ENCODE measurements at places on chromosomes 3 and 15. TPM values are rescaled to one million over a fixed set of nuclear protein-coding genes. Genes with fewer than 3 reads are reported as not detected.

DNA sequence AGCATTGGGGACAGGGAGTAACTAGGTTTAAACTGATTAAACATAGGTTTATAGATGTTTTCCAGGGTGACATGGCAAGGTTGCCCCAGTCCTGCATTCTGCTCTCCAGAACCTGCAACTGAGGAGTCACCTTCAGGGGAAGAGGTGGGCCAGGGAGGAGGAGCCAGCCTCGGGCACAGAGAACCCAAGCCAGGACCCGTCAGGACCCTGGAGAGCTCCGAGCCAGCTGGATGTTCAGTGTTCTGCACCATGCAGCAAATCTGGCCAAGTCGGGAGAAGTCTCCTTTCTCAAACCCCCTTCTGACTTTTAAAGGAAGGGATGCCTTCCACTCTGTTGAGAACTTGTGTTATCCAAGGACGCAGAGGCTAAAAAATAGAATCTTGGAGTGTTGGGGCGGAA, 62.1 kb upstream of the SLC6A11 start:
- no peak for DNase-seq
- no peaks in the 10 kb centered on the region for H3K36me3 ChIP-seq
- H3K27me3 ChIP-seq, result no peaks in the 10 kb centered on the region
- H3K27ac ChIP-seq, result no peak overlapping the region
- H3K4me3 ChIP-seq, result no peak overlapping the region
- H3K4me1 ChIP-seq, result no peaks in the 10 kb centered on the region

DNA sequence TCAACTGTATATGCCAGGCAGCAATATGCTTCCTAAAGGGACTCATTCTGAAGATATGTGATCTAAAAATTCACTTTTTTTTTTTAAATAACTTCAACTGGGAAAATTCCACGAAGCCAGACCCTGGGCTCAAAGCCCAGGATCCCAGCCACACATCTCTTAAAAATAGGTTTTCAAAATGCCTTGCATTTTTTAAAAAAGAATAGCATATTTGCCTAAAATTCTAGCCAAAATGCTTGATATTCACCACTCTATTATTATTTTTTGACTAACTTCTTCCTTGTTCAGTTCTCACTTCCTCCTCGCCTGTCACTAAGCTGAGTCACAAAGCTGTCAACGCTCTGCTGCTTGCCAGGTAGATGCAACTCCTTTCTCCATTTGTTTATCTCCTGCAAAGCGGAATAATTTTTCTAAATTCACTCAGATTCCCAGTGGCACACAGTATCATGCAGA, 28.0 kb upstream of the VGLL4 start:
- H3K36me3 ChIP-seq, result no peaks in the 10 kb centered on the region
- H3K4me1 ChIP-seq, result peaks cover 16% of the 10 kb centered on the region
- DNase-seq, result no peak

DNA sequence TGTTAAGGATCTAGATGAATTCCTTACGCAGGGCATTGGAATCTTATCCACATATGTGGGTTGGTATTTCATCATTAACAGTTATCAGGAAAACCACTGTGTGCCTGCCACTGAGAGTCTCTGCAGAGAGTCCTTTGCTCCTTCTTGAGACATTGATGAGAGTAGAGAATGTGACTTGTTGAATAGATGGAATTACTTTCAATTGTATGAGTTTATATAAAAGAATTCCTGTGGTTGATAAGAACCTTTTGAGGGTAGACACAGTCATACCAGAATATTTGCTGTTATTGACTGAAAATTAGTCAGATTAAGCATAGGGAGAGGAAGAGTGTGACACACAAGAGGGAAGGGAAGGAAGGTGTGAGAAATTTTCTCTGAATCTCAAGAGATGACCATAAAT, 30.8 kb downstream of the ARHGEF26 start:
- peaks cover 1% of the 10 kb centered on the region for H3K36me3 ChIP-seq
- no peaks in the 10 kb centered on the region for H3K4me1 ChIP-seq
- no peak for DNase-seq
- no peaks in the 10 kb centered on the region for H3K27me3 ChIP-seq
- H3K27ac ChIP-seq, result no peak overlapping the region

DNA sequence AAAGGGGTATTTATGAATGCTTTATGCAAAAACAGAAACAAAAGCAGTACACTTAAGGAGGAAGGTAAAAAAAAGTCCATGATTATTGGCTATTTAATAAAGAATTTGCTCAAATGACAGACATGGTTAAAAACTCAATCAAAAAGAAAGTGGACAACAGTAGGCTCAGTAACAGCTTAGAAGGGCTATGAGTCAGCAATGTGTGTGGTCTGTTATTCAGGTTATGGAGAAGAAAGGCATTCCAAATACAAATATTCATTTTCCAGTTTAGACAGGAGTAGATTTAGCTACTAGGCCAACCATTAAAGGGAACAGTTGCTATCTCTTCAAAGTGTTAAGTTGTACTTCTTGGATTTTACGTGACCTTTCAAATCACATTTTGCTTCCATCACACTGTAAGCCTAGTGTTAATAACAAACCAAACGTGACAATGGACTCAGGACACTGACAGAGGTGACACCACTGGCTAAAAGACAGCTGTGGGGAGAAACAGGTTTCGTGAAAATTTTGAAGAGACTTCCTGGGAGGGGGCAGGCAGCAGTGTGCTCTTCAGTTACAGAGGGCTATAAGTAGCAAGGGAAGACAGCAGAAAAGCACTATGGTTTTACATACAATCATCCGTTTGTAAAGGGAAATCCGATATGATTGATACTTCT, 41.7 kb upstream of the MYO5C start:
- no peak overlapping the region for H3K4me3 ChIP-seq
- H3K36me3 ChIP-seq, result no peaks in the 10 kb centered on the region
- DNase-seq, result no peak
- H3K27ac ChIP-seq, result no peak overlapping the region
- H3K27me3 ChIP-seq, result no peaks in the 10 kb centered on the region

UROC1 gene
- not detected for total RNA-seq

GRCh38 chr3:64291345-64291744, 66.1 kb upstream of the PRICKLE2 start:
- peak; percentile 69 for DNase-seq
- H3K27ac ChIP-seq, result no peak overlapping the region
- no peaks in the 10 kb centered on the region for H3K27me3 ChIP-seq

SLC51B gene
- not detected for total RNA-seq

AP4E1 gene
- total RNA-seq, result 10.4 TPM

GRCh38 chr3:49629866-49630265, 44.3 kb upstream of the APEH start:
- no peaks in the 10 kb centered on the region for H3K36me3 ChIP-seq
- no peak for DNase-seq
- H3K27ac ChIP-seq, result no peak overlapping the region
- no peaks in the 10 kb centered on the region for H3K4me1 ChIP-seq
- H3K27me3 ChIP-seq, result no peaks in the 10 kb centered on the region

CCR5 gene
- total RNA-seq, result 5.7 TPM

- H3K4me3 ChIP-seq, result no peak overlapping the region
- H3K4me1 ChIP-seq, result no peaks in the 10 kb centered on the region
Observed at GRCh38 chr15:99279827-99280226, 28.5 kb downstream of the LRRC28 start.

DNA sequence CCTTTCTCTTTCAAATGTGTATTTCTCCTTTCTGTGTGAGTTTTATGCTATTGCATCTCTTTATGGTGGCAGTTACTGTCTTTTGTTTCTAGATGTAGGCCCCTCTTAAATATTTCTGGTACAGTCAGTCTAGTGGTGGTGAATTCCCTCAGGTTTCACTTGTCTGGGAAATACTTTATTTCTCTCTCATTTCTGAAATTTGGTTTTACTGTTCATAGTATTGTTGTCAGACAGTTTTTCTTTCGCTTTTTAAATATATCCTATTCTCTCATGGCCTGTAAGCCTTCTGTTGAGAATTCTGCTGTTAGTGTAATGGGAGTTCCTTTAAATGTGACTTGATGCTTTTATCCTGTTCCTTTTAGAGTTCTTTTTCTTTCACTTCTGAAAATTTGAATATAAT, 874.0 kb downstream of the PLOD2 start:
- H3K4me3 ChIP-seq, result no peak overlapping the region
- no peaks in the 10 kb centered on the region for H3K4me1 ChIP-seq
- no peaks in the 10 kb centered on the region for H3K36me3 ChIP-seq
- no peaks in the 10 kb centered on the region for H3K27me3 ChIP-seq
- H3K27ac ChIP-seq, result no peak overlapping the region

DNA sequence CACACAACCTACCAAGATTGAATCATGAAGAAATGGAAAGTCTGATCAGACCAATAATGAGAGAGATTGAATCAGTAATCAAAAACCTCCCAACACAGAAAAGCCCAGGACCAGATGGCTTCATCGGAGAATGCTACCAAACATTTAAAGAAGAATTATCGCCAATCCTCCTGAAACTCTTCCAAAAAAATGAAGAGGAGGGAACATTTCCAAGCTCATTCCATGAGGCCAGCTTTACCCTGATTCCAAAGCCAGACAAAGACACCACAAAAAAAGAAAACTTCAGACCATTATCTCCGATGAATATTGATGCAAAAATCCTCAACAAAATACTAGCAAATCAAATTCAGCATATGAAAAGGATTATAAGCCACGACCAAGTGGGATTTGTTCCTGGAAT, 94.1 kb downstream of the SENP2 start:
- H3K36me3 ChIP-seq, result no peaks in the 10 kb centered on the region
- H3K27me3 ChIP-seq, result no peaks in the 10 kb centered on the region
- DNase-seq, result no peak
- no peak overlapping the region for H3K4me3 ChIP-seq
